WTC11 (cell line): ENCODE measurements at places on chromosomes 16 and 17.

- peaks cover 9% of the 10 kb centered on the region for H3K4me1 ChIP-seq
- H3K4me3 ChIP-seq, result no peak overlapping the region
- H3K36me3 ChIP-seq, result no peaks in the 10 kb centered on the region
- DNase-seq, result no peak
- H3K27me3 ChIP-seq, result no peaks in the 10 kb centered on the region; the same call in 1 of the 2 replicates
- no peak overlapping the region for H3K27ac ChIP-seq
Measured at GRCh38 chr17:78528541-78528940, 48.7 kb downstream of the DNAH17 start.

GRCh38 chr17:80949451-80950421 lies 41.9 kb upstream of the CHMP6 start:
- H3K4me3 ChIP-seq, result no peak overlapping the region
- H3K27me3 ChIP-seq, result no peaks in the 10 kb centered on the region
- no peak overlapping the region for H3K27ac ChIP-seq
- DNase-seq, result peak; percentile 61
- H3K36me3 ChIP-seq, result peaks cover 17% of the 10 kb centered on the region

GRCh38 chr16:85553436-85554113 lies 59.5 kb upstream of the GSE1 start:
- H3K27me3 ChIP-seq, result peaks cover 8% of the 10 kb centered on the region
- peak overlapping the region; percentile 89 for H3K4me3 ChIP-seq
- peaks cover 39% of the 10 kb centered on the region for H3K4me1 ChIP-seq
- H3K36me3 ChIP-seq, result no peaks in the 10 kb centered on the region
- H3K27ac ChIP-seq, result peak overlapping the region; percentile 49

DNA sequence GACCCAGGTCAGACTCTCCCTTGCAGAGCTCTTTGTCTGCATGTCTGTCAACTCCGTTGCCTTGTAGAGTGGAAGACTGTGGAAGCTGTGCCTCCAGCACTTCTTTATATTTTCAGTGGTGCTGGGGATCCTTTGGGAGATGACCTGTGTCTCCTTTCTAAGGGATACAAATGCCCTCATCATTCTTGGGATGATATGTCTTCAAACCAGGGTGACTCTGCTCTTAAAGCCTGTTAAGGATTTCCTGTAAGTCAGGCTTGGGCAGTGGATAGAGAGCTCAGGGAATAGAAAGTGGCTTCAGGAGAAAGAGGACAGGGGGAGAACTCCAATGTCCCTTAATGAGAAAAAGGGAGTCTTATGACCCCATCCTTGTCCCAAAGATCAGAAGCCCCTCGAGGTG lies 1.5 kb downstream of the HOXB3 start:
- no peak for DNase-seq
- H3K27ac ChIP-seq, result no peak overlapping the region
- H3K27me3 ChIP-seq, result peaks cover 100% of the 10 kb centered on the region; the same call in 1 of the 2 replicates
- H3K36me3 ChIP-seq, result no peaks in the 10 kb centered on the region
